NCI-H146 (cell line): ENCODE measurements at places on chromosomes 13 and 19.
A peak's percentile ranks its signal among the peaks of the same experiment; 100 is the strongest.

- peak; percentile 53 for DNase-seq
These were observed 564 bp downstream of the HS6ST3 start for GRCh38 chr13:96090240-96091101.

GRCh38 chr19:57537953-57538547 lies 10.9 kb downstream of the ZNF549 start:
- no peak for DNase-seq

DNA sequence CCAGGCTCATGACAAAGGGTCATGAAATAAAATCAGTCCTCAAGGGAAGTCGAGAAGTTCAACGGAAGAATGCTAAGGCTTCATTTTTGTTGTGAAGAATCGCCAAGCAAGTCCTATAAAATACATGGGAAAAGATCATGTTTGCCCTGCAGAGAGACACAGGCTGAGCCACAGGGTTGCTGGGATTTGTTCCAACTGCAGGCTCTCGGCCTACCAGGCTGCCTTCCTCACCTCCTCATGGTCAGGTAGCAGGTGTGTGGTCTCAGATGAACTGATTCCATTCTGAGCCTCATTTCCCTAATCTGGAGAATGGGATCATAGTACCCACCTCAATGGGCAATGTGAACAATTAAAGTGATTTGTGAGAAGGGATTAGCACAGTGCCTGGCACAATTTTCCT lies 114.9 kb upstream of the SPATA13 start:
- DNase-seq, result no peak

DNA sequence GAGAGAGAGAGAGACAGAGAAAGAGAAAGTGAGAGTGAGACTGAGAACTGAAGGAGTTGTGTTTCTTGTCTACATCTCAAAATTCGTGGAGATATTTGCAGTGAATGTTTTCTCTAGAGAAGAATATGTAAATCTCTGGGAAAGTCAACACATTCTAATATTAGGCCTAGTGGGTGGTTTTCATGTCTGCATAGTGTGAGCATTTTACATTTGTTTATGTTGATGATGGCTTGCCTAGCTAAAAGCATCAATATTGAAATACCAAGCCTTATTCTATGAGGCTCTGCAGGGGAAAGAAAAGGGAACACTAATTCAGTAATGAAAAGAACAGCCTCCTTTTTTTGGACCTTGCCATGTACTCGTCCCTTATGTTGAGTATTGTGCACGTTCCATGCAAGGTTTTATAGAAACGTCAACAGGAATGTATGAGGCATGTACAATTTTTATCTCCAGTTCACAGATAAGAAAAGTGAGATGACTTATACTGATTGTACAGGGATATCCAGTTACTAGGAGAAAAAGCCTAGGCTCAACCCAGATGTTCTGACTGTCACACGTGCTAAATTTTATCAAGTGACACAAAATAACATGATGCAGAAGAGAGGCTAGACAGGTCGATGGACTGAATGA lies 1288.9 kb upstream of the SLC10A2 start:
- no peak for DNase-seq

GRCh38 chr13:99671746-99672145 lies 170.5 kb downstream of the TM9SF2 start:
- no peak for DNase-seq

DNA sequence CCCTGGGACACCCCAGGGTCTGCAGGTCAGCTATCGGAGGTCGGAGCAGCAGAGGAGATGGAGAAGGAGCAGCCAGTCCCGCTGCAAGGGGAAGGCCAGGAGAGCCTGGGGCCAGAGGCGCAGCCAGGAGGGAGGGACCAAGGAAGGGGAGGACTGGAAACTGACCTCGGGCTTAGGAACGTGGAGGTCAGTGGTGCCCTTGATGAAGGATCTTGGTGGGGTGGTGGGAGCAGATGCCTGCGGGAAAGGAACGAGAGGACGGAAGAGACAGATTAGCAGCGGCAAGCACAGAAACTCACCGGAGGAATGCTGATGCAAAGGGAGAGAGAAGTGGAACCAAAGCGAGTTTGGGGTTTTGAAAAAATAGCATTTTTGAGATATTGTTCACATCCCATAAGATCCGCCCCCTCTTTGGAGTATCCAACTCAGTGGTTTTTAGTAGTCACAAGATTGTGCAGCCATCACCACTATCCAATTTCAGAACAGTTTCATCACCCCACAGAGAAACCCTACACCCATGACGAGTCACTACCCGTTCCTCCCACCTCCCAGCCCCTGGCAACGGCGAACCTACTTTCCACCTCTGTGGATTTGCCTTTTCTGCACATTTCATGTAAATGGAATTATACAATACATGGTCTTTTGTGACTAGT lies 22.1 kb downstream of the PLEKHF1 start:
- DNase-seq, result no peak

GRCh38 chr19:47156861-47157430 lies 26.3 kb downstream of the SAE1 start:
- DNase-seq, result no peak

DNA sequence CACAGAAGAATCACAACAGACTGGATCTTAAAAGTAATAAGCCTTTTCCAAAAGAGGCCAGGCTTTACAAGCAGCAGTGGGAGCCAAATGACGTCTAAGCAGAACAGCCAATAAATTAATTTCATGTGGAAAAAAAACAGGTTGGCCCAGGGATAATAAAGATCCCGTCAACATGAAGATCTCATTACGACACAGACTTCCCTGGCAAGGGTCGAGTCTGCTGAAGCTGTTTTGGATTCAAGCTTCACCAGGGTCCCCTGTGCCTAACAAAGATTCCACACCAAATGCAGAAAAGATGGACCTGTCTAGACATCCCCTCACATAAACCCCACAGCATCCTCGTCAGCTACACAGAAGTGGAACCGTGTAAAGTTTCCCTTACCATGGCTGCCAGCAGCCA lies 215.1 kb upstream of the ZNF507 start:
- no peak for DNase-seq

GRCh38 chr13:30145709-30146367 lies 161.5 kb downstream of the KATNAL1 start:
- DNase-seq, result no peak

GRCh38 chr13:31965361-31966066 lies 66.1 kb upstream of the FRY start:
- DNase-seq, result no peak

- DNase-seq, result no peak
These were observed 2020.1 kb upstream of the PCDH20 start for GRCh38 chr13:63435667-63436324.

GRCh38 chr19:46229442-46229841 lies at the start of gene IGFL1:
IGFL1 (plus strand) TSS chr19:46229742; CDS start chr19:46229775, 33 bp downstream.
- no peak for DNase-seq

DNA sequence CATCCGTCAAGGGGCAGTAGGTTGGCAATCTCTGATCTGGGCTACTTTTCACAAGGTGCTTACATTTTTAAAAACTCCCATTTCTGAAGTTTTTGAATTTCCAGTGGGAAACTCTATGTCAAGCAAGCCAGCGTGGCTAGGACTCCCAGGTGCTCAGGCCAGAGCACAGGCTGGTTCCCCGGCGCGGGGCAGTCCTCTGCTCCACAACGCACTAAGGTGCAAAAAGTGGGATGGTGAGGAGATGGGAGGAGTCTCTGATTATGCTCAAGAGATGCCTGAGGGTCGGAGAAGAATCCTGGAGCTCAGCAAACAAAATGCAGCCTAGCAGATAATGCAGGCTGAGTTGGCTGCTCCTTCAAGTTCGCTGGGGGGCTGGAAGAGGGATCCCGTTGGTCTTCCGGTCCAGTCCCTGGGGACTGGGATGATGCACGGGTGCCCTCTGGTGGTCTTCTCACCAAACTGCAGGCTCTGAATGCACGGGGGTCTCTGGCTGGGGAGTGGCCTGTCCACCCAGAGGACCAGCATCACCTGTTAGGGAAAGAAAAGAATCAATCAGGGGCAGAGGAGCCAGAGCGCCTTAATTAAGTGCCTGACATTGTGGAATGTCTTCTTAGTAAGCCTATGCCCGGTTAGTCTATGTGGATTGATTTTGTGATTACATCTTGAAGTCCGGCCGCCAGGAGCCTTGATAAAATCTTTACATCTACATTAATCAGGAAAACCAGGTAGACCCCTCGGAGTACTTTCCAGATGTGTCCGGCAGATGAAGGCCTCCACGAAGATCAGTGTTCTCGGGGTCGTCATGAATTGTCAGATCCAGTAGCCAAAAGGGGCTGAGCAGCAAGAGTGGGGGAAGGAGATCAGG lies 244.4 kb upstream of the MAB21L1 start:
- DNase-seq, result peak; percentile 66

GRCh38 chr13:21967871-21968270 lies 297.0 kb downstream of the FGF9 start:
- DNase-seq, result no peak

- DNase-seq, result peak; percentile 78
These were observed 543.1 kb upstream of the SLITRK5 start for GRCh38 chr13:87128036-87128435.

DNA sequence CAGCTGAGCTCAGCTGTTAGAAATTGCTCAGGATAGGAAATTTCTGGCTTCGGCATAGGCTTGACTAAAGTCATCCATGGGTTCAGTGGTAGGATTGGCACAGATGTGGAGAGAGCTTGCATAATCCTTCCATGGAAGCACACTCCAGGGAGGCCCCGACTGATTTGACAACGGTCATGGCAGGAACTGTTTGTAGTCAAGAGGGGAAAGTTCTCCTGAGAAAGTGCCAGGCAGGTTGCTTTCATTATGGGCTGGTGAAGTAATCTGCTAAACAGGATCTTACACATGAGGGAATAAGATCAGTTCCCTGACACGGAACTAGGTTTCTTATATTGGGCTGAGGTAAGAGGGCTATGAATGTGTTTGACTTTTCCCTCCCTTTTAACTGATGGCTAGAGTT lies 120.1 kb downstream of the RGCC start:
- DNase-seq, result no peak

DNA sequence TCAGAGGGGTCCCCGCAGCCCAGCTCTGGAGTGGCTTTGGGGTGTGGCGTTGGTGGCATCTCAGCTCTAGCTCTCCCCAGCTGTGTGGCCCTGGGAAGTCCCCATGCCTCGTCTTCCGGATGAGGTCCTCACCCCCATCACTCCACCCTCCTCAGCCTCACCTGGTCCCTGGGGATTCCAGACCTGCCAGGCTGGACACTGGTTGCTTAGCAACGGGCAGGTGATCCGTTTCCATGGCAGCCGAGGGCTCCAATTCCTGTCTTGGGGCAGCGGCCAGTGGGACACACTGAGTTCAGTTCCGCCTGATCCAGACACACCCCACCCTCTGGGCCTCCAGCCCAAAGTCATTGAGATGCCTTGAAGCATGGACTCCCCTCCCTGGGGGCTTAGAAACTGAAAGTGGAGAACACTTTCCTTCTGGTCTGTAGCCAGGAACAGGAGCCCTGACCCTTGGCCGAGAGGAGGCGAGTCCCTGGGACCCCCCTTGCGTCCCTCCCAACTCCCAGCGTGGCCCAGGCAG lies 7.7 kb upstream of the MISP start:
- DNase-seq, result peak; percentile 46

GRCh38 chr13:97221466-97221865 lies 667 bp upstream of the MBNL2 start:
- DNase-seq, result no peak

DNA sequence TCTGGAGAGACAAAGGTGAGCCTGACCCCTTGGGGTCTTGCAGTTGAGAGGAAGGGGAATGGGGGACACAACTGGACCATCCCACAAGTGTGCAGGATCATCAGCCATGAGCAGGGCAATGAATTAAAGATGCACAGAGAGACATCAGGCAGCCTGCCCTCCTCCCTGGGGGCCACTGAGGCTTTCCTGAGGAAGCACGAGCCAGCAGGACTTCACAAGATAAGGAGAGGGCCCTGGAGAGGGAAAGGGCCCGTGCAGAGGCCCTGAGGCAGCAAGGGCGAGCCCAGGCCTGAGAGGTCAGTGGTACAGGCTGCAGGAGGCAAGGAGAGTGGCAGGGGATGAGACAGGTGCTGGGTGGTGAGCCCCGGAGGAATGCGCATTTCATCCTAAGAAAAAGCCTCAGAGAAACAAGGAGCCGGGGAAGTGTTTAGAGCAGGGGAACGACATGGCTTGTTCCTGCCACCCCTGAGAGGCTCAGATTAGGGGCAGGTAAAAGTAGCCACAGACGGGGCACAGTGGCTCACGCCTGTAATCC lies 9.0 kb upstream of the PRKD2 start:
- no peak for DNase-seq

DNA sequence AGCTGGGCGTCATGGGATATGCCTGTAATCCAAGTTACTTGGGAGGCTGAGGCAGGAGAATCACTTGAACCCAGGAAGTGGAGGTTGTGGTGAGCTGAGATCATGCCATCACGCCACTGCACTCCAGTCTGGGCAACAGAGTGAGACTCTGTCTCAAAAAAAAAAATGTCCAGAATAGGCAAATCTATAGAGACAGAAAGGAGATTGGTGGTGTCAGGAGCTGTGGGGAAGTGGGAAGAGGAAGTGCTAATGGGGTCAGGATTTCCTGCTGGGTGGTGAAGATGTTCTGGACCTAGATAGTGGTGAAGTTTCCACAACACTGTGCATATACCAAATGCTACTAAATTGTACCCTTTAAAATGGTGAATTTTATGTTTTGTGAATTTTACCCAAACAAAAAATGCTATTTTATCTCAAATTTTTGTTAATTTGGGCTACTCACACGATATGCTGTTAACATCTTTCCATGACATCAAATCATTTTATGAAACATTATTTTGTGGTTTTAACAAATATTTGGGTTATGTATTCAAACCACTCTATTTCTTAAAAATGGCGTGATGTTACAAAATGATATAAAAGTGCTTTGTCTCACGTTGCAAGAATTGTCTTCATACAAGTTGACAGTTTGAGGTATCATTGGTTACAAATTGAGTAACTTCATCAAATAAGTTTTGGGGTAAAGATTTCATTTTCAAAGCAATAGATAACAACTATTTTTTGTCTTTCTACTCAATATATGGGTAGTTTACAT lies 7.4 kb upstream of the CYP4F3 start:
- no peak for DNase-seq

DNA sequence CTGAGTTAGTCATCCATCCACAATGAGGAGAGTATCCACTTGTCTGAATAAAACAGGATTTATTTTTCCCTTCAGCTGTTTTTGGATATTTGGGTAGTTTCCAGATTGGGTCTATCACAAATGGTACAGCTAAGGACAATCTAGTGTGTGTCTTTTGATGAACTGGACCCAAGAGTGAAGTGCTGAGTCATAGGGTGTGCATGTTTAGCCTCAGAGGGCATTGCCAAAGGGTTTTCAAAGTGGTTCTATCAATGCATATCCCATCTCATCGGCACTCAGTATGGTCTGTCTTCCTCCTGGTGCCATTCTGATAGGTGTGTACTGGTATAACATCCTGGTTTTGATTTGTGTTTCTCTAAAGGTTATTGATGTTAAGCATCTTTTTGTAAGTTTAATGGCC lies 62.3 kb downstream of the GSX1 start:
- DNase-seq, result no peak

- no peak for DNase-seq
These were observed 38.0 kb upstream of the TPM4 start for GRCh38 chr19:16038196-16038695.

GRCh38 chr19:38251564-38252051 lies 4.6 kb downstream of the PPP1R14A start:
- no peak for DNase-seq
